Body of pancreas (tissue), 4 donors: ENCODE measurements at places on chromosomes 3 and 15. TPM values are rescaled to one million over a fixed set of nuclear protein-coding genes. Genes with fewer than 3 reads are reported as not detected.

Gene GOLGA8S
- under 0.01 TPM for total RNA-seq

Gene PRSS50
- total RNA-seq = 2.6 TPM

Gene SLC51B
- not detected for total RNA-seq

Gene TLR9
- total RNA-seq = 0.26 TPM

Gene KLHL40
- not detected for total RNA-seq

Gene SLC24A5
- total RNA-seq = not detected

Gene GNL3
- 46.2 TPM for total RNA-seq

Gene RFTN1
- total RNA-seq = 6.5 TPM

Gene CEP63
- total RNA-seq = 19.2 TPM

Gene GNB4
- 20.4 TPM for total RNA-seq

Gene DOCK3
- 0.52 TPM for total RNA-seq

Gene MYL3
- total RNA-seq = 10.4 TPM

Gene POC1A
- total RNA-seq = 3.3 TPM

Gene NME9
- total RNA-seq = not detected

Gene SERINC4
- total RNA-seq = not detected

Gene CADPS
- 22.1 TPM for total RNA-seq

Gene FAM81A
- under 0.01 TPM for total RNA-seq

Gene PPP1R14D
- total RNA-seq = not detected

Gene ACAD11
- 28.8 TPM for total RNA-seq

Gene TEX55
- total RNA-seq = not detected

Gene APBA2
- 13.2 TPM for total RNA-seq

Gene DAZL
- not detected for total RNA-seq

Gene RBPMS2
- 0.33 TPM for total RNA-seq

Gene SLC22A13
- total RNA-seq = 0.52 TPM

Gene ISL2
- not detected for total RNA-seq

Gene PLA2G4E
- total RNA-seq = not detected

Gene GRM2
- total RNA-seq = 0.26 TPM

Gene ANKUB1
- not detected for total RNA-seq
